ENCODE measurements at places on chromosomes 1 and 21.

- DNase-seq = no peak
Observed at GRCh38 chr1:234477386-234478151, 1.4 kb downstream of the TARBP1 start.

- DNase-seq = peak; percentile 67
Observed at GRCh38 chr1:227437495-227438008, 119.3 kb upstream of the CDC42BPA start.

GRCh38 chr1:197272791-197273190 is 4.7 kb downstream of the CRB1 start:
- DNase-seq = no peak

GRCh38 chr1:169918927-169919326 is 25.2 kb upstream of the SCYL3 start:
- no peak for DNase-seq

DNA sequence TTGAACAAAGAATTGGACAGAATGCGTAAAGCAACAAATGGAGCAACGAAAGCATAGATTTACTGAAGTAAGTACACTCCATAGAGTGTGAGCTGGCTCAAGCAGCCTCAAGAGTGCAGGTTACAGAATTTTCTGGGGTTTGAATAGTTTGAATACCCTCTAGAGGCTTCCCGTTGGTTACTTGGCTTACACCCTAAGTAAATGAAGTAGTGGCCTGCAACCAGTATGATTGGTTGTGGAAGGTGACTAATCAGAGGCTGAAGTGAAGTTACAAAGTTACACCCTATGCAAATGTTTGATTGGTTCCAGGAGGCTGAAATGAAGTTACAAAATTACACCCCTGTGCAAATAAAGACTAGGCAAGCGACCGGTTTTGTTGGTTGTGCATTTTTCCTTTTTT is 10.9 kb downstream of the TCEANC2 start:
- no peak for DNase-seq

- no peak for DNase-seq
Observed at GRCh38 chr21:36422279-36423098, 37.3 kb downstream of the CHAF1B start.

- DNase-seq = no peak
Observed at GRCh38 chr1:11657654-11658053, 3.0 kb downstream of the FBXO44 start.

- DNase-seq = peak; percentile 35
Observed at GRCh38 chr1:248807067-248807737, 18.5 kb downstream of the SH3BP5L start.

GRCh38 chr1:10216090-10216749 is 5.8 kb downstream of the KIF1B start:
- DNase-seq = no peak

GRCh38 chr1:153552335-153552734 is 3.3 kb upstream of the S100A3 start:
- no peak for DNase-seq

- no peak for DNase-seq
Observed at GRCh38 chr21:43274946-43275310, 106.1 kb downstream of the CRYAA start.

DNA sequence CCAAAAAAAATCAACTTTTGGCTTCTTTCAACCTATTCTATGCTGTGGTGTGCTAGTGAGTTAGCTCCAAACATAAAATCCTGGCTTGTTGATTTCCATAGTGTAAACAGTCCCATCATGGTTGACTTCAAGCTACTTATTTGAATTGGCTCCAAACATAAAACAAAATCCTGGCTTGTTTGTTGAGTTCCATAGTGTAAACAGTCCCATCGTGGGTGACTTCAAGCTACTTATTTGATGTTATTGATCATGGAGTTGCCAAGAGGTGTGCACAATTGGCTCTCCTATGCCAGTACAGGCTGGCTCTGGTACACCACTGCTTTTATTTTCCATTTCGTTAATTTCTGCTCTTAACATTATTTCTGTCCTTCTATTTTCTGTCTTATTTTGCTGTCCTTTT is 1.8 kb upstream of the COA6 start:
- DNase-seq = no peak

DNA sequence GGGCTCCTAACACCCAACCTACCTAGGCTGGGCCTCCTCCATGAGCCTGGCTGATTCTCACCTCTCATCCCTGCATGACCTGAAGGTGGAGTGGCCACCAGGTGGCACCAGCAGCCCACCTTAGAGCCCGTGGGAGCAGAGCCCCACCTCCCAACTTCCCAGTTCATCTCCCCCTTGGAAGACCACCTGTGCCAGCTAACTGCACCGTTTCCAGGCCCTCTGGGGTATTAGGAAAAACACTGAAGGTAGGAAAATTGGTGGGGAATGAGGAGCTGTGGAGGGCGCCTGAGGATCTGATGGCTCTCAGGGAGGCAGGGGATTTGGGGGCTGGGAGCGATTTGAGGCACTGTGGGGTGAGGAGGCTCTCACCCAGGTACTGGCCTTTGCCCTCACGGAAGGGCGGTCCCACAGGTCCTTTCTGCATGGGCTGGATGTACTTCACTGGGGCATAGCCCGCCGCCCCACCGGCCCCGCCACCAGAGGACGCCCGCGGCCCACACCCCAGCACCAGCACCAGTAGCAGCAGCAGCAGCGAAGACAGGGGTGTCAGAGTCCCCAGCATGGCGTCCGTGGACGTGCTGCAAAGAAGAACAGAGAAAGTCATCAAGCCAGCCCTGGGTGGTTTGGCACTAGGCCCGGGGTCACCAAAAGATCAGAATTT is 11.1 kb downstream of the ADPRS start:
- peak; percentile 75 for DNase-seq

- no peak for DNase-seq
Observed at GRCh38 chr1:9025449-9025848, 774 bp downstream of the SLC2A7 start.

DNA sequence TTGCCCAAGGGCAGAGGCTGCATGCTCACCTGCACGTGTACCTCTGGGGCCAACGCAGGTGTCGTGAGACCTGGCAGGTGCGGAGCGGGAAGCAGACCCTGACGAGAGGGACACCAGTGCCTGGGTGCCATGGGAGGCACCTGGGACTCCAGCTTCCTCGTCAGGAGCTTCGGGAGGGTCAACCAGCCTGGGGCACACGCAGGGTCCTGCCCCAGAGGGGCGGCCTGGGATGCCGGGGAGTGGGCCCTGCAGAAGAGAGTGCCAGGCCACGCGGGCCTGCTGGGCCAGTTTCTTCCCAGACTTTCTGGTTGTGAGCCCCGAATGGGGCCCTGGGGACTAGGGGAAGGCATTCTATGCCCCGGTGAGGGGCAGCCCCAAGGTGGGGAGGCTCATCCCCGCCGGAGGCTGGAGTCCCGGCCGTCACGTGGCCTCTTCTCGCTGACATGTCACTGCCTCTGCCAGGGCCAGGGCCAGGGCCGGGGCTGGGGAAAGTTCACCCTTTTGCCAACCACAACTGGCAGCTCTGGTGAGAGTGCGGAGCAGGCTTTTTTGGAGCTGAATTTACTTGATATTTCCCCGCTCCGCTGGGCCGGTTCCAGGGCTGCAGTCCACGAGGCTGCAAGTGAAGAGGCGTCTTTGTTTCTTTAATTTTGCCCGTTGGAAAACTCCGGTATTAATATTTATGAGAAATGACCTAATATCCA is 38.5 kb upstream of the ACTRT2 start:
- DNase-seq = no peak

DNA sequence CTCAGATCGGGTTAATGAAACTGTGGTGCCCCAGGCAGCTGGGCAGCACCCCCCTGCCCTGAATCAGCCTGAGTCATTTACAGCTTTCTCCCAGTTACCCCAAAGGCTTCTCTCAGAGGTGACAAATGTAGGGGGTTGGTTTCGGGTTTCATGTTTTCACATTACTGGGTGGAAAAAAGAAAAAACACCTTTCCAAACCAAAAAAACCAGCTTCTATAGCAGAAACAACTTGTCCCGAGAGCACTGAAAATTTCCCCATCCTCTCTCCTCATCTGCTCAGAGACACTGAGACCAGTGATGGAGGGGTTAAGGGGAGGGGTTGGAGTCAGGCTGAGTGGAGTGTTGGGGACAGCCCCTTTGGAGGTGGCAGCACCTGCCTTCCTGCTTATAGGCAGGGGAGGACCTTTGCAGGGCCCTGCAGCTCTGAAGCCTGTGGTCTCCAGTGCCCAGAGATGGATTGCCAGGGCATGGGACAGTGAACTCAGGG is 15.6 kb downstream of the UTP11 start:
- DNase-seq = no peak

DNA sequence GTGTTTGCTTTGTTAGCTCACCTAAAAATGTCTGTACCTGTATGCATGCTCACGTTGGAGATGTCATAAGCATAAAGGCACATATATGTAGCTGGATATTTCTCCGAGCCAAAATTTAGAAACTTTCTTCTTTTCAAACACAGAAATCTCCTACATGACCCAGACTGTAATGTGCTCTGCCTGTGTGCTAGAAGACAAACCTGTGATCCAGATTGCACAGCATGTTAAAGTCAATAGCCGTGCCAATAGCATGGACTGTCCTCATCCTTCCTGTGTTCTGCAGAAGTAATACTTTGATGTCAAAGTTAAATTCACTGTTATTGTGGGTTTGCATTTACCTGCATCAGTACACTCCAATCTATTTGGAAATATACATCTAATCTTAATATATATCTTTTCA is 346.2 kb upstream of the ZRANB2 start:
- no peak for DNase-seq

GRCh38 chr21:44382536-44382935 is 29.1 kb downstream of the TRPM2 start:
- DNase-seq = no peak

GRCh38 chr1:245458234-245458633 is 303.4 kb downstream of the KIF26B start:
- DNase-seq = no peak

DNA sequence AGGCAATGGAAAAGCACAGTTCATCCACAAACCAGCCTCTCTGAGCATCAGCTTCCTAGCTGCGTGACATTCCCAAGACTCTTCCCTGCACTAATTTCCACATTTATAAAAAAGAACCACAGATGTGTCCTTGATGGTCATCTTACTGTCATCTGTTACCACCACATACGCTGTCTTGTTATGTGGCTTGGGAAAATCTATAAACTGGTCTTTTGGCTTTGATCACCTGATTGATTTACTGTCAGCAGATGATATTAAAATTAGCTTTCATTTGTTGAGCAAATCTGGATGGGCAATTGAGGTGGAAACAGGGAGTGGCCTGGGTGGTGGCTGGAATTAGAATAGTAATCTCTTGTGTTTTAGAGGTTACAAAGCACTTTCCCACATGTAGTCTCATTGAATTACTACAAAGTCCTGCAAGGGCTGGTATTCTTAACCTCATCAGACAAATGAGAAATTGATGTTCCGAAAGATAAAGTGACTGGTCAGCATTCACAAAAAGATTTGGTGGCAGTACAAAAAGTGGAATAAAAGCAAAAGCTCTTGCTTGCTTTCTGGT is 231.7 kb upstream of the SGIP1 start:
- no peak for DNase-seq

DNA sequence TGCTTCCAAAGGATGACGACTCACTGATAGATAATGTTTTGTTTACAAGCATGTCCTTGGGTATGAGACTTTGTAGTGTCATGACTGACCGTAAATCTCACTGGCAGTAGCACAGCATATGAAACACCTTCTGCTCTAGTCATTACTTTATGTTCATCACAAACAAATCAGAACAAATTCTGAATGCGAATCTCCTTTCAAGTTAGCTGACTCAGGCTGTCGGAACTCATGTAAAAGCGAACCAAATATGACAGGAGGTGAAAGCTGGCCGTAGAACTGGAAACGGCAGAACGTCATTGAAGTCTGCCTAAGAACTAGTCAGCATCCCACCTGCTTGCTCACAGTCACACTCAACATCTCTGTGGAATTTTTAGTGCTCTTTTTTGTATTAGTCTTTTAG is 143.9 kb downstream of the RGS7 start:
- no peak for DNase-seq

GRCh38 chr1:165562571-165562970 is 18.8 kb downstream of the LRRC52 start:
- no peak for DNase-seq

DNA sequence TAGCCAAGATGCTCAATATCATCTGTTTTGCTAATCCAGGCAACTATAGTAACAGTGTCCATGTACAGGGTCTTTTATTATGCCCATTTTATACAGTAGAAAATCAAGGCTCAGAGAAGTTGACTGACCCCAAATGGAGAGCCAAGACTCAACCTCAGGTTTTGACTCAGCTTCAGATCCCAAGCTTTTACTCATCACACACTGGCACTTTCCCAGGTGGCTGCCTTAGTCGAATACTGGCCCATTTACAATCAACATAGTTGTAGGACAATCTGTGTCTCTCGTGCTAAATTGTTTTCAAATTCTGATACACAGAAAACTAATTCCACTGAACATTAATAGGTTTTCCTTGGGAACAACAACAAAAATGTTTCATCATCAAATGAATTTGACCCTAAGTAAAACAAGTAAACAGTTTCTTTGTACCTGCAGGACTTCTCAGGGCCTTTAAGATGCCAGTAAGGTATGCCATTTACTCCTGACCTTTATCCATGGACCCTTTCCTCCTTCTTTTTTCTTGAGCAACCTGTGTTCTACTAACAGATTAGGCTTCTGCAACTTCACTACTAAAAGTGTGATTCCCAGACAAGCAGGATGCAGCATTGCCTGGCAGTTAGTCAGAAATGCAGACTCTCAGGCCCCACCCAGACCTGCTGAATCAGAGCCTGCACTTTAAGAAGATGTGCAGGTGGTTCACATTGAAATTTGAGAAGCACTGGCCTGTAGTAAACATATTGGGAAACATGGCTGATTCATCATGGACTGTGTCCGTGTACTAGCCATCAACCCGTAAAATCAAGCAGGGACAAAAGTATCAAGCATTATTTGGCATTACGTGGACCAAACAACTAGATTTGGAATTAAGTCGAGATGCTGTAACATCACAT is 128.8 kb downstream of the RRAGC start:
- no peak for DNase-seq
